A549 treated with dexamethasone at 1 μM for 4 hours (cell line): ENCODE measurements at places on chromosomes 7 and 10. TPM values are rescaled to one million over a fixed set of nuclear protein-coding genes. Genes with fewer than 3 reads are reported as not detected.

The NKX2-3 gene
- total RNA-seq = 0.05 TPM in 2 of 5 replicates, not detected in the others

The FAM25G gene
- total RNA-seq = 0.83 to 0.92 TPM in 2 of 5 replicates, not detected in the others

The GNAI1 gene
- total RNA-seq = 25.4 to 32.8 TPM (median 27.2 TPM) in 5 replicates

The NEBL gene
- total RNA-seq = 7.4 to 14.0 TPM (median 12.9 TPM) in 5 replicates

The KIAA1217 gene
- total RNA-seq = 1.0 to 1.9 TPM (median 1.4 TPM) in 5 replicates

The TLL2 gene
- 0.05 to 0.09 TPM (median 0.07 TPM) in 5 replicates for total RNA-seq
